ENCODE measurements at places on chromosomes 4 and X. TPM values are rescaled to one million over a fixed set of nuclear protein-coding genes. Genes with fewer than 3 reads are reported as not detected.

KLHL15 gene
- total RNA-seq: 9.3 TPM

DNA sequence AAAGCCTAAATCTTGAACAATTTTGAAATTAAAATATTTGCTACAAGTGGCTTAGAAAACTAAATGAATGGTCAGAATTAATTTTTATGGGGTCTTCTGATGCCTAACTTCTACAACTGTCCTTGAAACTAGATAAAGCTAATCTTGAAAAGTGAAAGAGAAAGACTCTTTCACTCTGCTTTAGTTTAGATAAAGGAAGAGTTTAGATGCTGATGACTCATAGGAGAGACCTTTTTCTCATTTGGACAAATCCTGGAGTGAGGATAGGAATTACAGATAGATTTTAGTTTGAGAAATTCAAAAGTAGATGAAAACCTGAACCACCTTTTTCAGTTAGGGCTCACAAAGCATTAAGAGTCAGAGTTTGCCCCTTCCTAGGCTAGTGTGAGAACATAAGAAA, 342.3 kb upstream of the GRID2 start:
- no peak for DNase-seq

- DNase-seq: peak; percentile 47
These were observed 60.7 kb upstream of the PLAC1 start for GRCh38 chrX:134718966-134719317.

- no peak for DNase-seq
These were observed 195.7 kb downstream of the GASK1B start for GRCh38 chr4:157977086-157977485.

DNA sequence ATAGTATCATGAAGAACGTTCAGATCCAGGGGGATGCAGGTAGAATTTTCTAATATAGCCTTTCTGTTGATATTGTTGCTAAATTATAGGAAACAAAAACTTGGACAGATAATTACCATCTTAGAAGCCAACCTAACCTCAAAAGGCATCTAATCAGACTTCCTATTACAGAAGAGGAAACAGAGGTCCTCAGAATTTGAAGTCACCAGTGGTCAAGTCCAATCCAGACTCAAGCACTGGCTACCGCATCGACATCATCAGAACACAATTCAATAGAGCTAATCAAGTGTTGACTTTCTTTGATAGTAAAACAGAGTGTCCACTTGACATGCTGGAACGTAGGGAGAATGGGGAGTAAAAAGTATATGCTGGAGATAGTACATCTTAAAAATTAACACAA, 10.3 kb upstream of the ATP10D start:
- no peak for DNase-seq

GRCh38 chrX:21698272-21698671, 40.1 kb upstream of the KLHL34 start:
- DNase-seq: no peak

- no peak for DNase-seq
These were observed 492.9 kb downstream of the INPP4B start for GRCh38 chr4:142353149-142353738.
